CD4-positive, alpha-beta memory T cell (primary cell): ENCODE measurements at places on chromosomes 5 and 9. TPM values are rescaled to one million over a fixed set of nuclear protein-coding genes. Genes with fewer than 3 reads are reported as not detected.

GRCh38 chr5:90940227-90940995, 381.8 kb downstream of the ADGRV1 start:
- H3K36me3 ChIP-seq = no peaks in the 10 kb centered on the region
- no peaks in the 10 kb centered on the region for H3K27me3 ChIP-seq
- no peaks in the 10 kb centered on the region for H3K4me1 ChIP-seq
- no peak overlapping the region for H3K4me3 ChIP-seq
- peak; percentile 4 for DNase-seq
- H3K27ac ChIP-seq = no peak overlapping the region

DNA sequence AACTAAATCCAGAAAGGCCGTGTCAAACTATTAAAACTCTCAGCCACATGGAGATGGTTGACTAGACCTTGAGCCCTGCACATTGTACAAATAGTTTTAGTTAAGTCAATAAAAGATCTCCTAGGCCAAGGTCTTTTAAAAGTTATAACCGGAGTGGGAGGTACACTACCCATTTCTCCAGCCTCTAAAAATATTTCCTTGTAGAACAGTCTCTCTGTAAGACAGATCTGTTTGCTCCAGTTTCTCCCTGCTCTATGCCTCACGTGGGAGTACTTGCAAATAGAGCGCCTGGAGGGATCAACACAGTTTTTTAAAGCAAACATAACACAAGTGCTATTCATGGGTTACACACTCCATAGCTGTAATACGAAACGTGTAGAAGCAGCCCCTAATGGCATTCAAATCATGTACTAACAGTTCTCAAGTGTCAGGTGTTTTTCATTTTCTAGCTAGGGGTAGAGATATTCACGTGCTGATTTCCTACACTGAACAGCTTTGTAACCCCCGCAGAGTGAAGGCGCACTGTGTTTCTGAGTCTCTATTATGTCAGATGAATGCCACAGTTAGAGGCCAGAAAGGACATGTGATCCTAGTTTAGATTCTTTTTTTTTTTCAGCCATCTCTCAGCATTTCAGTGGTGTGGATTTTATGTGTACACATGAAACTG, 703.4 kb upstream of the GRAMD2B start:
- H3K4me3 ChIP-seq = no peak overlapping the region
- H3K27me3 ChIP-seq = no peaks in the 10 kb centered on the region
- DNase-seq = no peak

DNA sequence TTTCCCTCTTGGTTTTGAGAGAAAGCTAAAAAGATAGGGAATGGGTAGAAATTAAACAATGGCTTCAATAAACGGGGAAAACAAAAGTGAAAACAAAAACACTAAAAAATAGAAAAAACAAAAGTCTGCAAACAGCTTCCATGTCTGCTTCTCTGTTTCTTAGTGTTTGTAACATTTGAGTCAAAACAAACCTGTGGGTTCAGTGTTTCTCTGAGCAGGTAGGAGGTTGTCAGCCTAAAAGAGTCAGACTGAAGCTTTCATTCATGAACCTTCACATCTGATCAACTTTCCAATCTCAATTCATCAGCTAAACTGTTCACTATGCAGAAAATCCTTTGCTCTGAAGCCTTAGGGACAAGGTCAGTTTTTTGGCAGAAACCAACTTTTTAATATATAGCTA, 102.5 kb upstream of the ADAMTS16 start:
- H3K36me3 ChIP-seq = no peaks in the 10 kb centered on the region
- DNase-seq = no peak
- no peak overlapping the region for H3K27ac ChIP-seq
- H3K4me3 ChIP-seq = no peak overlapping the region
- H3K27me3 ChIP-seq = no peaks in the 10 kb centered on the region
- no peaks in the 10 kb centered on the region for H3K4me1 ChIP-seq

DNA sequence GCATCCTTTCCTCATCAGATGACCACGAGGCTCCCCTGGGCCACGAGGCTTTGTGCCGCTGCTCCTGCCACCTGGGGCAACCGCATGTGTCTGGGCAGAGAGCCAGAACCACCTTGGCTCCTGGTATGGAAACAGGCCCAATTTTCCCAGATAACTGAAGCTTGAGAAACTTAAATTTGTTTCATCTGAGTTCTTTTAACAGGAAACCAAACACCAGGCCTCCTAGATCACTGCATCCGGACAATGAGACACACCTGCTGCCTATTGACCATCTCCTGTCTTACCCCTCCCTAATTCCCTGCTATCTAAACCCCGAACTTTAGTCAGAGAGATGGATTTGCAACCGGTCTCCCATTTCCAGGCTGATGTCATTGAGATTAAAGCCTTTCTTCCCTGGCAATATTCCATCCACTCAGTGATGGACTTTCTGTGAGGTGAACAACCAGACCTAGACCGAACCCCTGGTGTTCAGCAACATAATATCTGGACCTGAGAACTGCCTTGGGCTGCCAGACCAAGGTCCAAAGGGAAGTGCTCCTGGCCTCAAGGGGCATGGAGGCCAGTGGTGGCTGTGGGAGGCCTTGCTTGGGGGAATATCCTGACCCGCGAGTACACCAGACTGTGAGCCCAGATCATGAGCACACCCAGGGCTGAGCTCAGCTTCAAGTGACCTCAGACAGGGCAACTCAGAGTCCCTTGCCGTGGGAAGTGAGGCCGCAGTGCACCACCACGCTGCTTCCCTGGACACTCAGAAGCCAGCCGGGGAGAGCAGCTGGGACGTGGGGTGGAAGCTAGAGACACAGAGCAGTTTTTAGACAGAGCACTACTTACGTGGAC, 199.7 kb downstream of the HSPA4 start:
- no peaks in the 10 kb centered on the region for H3K27me3 ChIP-seq
- no peak overlapping the region for H3K4me3 ChIP-seq
- no peaks in the 10 kb centered on the region for H3K4me1 ChIP-seq
- no peak for DNase-seq
- no peak overlapping the region for H3K27ac ChIP-seq

DNA sequence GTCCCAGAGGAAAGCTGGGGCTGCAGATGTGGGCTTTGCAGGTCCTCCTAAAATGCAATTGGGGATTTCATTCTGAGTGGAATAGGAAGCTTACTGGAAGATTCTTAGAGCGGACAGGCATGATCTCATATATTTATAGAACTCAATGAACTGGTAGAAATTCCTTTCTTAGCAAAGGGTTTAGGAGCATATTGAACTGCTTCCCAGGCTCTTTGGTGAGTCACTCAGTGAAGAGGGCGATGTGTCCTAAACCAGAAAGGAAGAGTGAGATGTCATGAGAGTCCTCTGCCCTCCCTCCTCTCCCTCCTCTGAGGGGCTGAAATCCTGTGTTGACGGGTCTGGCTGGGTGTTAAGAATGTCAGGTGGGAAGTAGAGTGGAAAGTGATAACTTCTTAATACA, 26.3 kb upstream of the SEMA6A start:
- no peaks in the 10 kb centered on the region for H3K36me3 ChIP-seq
- no peaks in the 10 kb centered on the region for H3K27me3 ChIP-seq
- no peak for DNase-seq
- no peak overlapping the region for H3K27ac ChIP-seq
- H3K4me3 ChIP-seq = no peak overlapping the region

- H3K4me1 ChIP-seq = peaks cover 9% of the 10 kb centered on the region
- DNase-seq = no peak
- H3K27ac ChIP-seq = no peak overlapping the region
- no peaks in the 10 kb centered on the region for H3K27me3 ChIP-seq
- no peaks in the 10 kb centered on the region for H3K36me3 ChIP-seq
Measured at GRCh38 chr5:16784088-16784487, 152.0 kb downstream of the MYO10 start.

- no peaks in the 10 kb centered on the region for H3K27me3 ChIP-seq
- H3K4me1 ChIP-seq = no peaks in the 10 kb centered on the region
- H3K4me3 ChIP-seq = no peak overlapping the region
- H3K27ac ChIP-seq = no peak overlapping the region
- no peak for DNase-seq
Measured at GRCh38 chr5:89534331-89534730, 651.3 kb upstream of the MEF2C start.

DNA sequence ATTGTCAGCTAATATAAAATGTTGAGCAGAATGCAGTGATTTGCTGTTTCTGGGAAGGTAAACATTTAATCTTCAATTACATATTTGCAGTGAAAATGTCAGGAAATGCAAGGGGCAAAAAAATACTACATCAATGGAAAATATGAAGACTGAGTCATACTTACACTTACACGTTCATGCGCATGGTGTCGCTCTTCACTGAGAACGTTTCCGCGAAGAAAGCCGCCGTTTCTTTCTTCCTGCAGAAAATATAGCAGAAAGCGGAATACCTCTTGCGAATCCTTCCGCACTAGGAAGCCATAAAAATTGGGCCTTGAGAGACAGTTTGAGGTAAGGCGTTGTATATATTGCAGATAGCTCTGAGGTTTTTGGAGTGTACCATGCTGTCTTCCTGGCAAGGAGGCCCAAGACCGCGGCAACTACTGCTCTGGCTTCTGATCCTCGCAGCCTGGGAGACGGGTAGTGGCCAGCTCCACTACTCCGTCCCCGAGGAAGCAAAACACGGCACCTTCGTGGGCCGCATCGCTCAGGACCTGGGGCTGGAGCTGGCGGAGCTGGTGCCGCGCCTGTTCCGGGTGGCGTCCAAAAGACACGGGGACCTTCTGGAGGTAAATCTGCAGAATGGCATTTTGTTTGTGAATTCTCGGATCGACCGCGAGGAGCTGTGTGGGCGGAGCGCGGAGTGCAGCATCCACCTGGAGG, at the start of gene PCDHA13:
PCDHA13 (plus strand) TSS at position 236 of the 702 bp plus-strand sequence; CDS start at position 381, 145 bp downstream.
- no peaks in the 10 kb centered on the region for H3K4me1 ChIP-seq
- no peak for DNase-seq
- no peak within 1 kb of the TSS for H3K27ac ChIP-seq
- no peak within 1 kb of the TSS for H3K4me3 ChIP-seq
- H3K36me3 ChIP-seq = no peaks in the 10 kb centered on the region

DNA sequence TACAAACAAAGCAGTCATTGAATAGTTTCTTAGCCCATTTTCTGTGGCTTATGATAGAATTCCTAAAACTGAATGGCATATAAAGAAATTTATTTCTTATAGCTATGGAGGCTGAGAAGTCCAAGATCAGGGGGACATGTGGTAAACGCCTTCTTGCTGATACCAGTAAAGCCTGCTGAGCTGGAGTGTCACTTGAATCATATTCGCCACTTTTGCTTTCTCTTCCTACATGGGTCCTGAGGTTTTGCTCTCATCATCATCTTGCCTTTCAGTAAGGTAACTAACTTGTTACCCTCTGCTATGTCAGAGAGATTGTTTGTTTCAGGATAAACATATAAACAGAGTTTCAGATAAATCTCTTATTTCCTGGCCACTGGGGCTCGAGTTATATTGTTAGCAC, 203.3 kb upstream of the DMRT1 start:
- H3K4me1 ChIP-seq = no peaks in the 10 kb centered on the region
- no peak for DNase-seq
- H3K27me3 ChIP-seq = no peaks in the 10 kb centered on the region
- H3K27ac ChIP-seq = no peak overlapping the region
- H3K36me3 ChIP-seq = no peaks in the 10 kb centered on the region

- H3K27me3 ChIP-seq = no peaks in the 10 kb centered on the region
- H3K4me1 ChIP-seq = no peaks in the 10 kb centered on the region
- H3K27ac ChIP-seq = no peak overlapping the region
- H3K4me3 ChIP-seq = no peak overlapping the region
- no peak for DNase-seq
- H3K36me3 ChIP-seq = no peaks in the 10 kb centered on the region
Measured at GRCh38 chr5:97094579-97095317, 47.7 kb downstream of the LIX1 start.

- no peak overlapping the region for H3K4me3 ChIP-seq
- no peaks in the 10 kb centered on the region for H3K4me1 ChIP-seq
- no peak overlapping the region for H3K27ac ChIP-seq
- no peaks in the 10 kb centered on the region for H3K36me3 ChIP-seq
- no peaks in the 10 kb centered on the region for H3K27me3 ChIP-seq
Measured at GRCh38 chr5:119427060-119427459, 25.2 kb upstream of the HSD17B4 start.

DNA sequence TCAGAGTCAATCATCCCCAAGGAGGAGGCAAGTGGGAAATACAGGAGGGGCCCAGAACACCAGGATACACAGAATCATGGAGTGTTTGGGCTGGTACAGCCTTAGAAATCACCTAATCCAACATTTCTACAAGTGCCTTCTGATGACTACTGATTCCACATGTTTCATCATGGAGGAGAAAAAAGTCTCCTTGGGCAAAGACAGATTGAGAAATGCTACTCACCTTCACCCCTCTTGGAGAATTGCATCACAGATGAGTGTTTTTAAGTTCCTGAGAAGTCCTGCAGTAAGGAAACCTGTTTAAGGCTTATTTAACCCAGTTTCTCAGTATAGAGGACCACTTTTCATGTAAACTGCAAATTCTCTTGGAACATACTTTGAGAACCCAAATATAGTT, 2.2 kb upstream of the SLIT3 start:
- no peak overlapping the region for H3K4me3 ChIP-seq
- no peak overlapping the region for H3K27ac ChIP-seq
- H3K4me1 ChIP-seq = no peaks in the 10 kb centered on the region
- H3K36me3 ChIP-seq = no peaks in the 10 kb centered on the region
- H3K27me3 ChIP-seq = peaks cover 6% of the 10 kb centered on the region

ZDHHC12 gene
- 24.6 TPM for total RNA-seq

HTR1A gene
- not detected for total RNA-seq
